ENCODE measurements at places on chromosomes 5 and 9. TPM values are rescaled to one million over a fixed set of nuclear protein-coding genes. Genes with fewer than 3 reads are reported as not detected.

- no peak for DNase-seq
These were observed 17.8 kb upstream of the NPM1 start for GRCh38 chr5:171369898-171370297.

GRCh38 chr5:83404182-83404716 lies 67.3 kb upstream of the VCAN start:
- no peak for DNase-seq

Gene INSL6
- not detected for total RNA-seq

- DNase-seq, result no peak
These were observed 49.0 kb downstream of the DIRAS2 start for GRCh38 chr9:90593646-90594045.

Gene ZNF300
- total RNA-seq, result 1.1 TPM

- DNase-seq, result no peak
These were observed 145.3 kb upstream of the FST start for GRCh38 chr5:53335115-53335514.

GRCh38 chr5:32308946-32309345 lies 3.8 kb downstream of the MTMR12 start:
- no peak for DNase-seq

DNA sequence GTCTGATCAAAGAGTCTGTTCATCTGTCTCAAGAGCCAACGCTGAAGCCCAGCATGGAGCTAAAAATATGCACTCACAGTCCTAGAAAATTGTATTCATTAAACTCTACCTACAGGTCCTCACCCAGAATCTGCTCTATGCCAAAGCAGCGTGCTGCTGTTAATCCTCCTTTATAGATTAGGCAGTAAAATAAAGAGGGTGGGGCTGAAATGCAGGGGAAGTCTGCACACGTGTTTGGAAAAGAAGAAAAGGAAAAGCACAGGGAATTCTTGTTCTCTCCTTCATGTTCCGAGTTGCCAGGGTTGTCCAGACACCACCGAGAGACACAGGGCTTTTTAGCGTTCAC lies 121.4 kb upstream of the TMEM161B start:
- DNase-seq, result no peak

GRCh38 chr9:126348911-126349550 lies 22.4 kb downstream of the MVB12B start:
- no peak for DNase-seq

GRCh38 chr5:105057001-105057436 lies 1494.4 kb upstream of the NUDT12 start:
- no peak for DNase-seq

- DNase-seq, result no peak
These were observed 66.9 kb downstream of the TMEM252 start for GRCh38 chr9:68473790-68474189.

Gene AHRR
- 41.6 TPM for total RNA-seq

GRCh38 chr9:784202-784601 lies 57.3 kb upstream of the DMRT1 start:
- no peak for DNase-seq

DNA sequence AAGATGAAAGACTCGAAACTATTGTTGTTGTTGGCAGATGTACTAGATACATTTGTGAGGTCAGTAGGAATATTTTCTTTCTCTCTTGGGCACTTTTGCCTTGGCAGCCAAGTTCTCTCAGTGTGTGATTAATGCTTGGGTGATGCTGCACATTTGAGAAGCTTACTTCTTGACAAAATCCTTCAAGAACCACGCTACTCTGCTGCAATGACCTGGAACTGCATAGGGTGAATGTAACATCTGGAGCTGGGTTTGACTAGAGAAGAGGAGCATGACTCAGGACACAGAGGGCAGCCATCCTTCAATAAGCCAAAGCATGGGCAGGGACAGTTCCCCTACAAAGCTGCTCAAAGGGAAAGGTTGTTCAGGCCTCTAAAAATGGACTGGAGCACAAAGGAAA lies 75.5 kb upstream of the PUM3 start:
- DNase-seq, result no peak

DNA sequence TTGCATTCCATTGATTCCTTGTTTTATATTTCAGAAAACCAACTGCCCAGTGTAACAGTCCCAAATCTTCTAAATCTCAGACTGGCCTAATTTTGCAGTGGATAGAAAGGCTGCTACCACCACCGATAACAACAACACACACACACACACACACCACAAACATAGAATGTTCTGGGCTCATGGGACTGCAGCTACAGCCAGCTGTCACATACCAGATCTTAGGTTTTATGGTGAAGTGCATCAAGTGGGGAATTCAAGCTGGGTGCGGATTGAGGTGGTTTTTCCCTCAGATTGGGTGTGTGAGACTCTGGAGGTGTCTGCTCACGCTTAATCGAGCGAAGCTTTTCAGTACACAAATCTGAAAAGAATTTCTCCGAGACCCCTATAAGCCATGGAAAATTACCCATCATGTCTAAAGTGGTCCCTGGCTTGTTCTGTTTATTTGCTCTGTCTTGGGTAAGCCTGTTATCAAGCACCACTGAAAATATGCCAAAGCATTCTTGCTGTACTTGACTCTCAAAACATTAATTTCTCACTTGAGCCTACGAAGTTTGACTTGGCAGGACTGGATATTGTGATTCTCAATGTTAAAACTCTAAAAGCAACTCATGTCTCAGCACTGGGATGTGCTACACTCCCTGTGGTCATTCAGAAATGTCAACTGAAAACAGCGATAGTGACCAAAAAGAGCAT lies 71.1 kb downstream of the ALDH7A1 start:
- DNase-seq, result no peak

GRCh38 chr5:15334551-15335266 lies 165.3 kb upstream of the FBXL7 start:
- no peak for DNase-seq

DNA sequence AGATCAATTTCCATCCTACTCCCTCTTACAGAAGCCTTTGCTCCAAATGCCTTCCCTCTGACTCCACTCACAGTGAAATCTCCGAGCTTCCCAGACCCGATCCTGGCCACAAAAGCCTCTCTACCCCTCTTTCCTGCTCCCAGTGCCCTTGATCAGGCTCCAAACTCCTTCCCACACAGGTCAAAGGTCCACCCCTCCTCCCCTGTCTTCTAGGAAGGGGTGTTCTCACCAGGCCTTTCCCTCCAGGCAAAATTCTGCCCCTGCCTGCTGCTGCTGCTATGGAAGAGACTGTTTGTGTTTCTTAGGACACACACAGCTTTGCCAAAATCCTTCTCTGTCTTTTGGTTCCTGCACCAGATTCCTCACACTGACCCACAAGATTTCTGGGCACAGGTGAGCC lies 85.8 kb upstream of the ALDH1A1 start:
- DNase-seq, result no peak

DNA sequence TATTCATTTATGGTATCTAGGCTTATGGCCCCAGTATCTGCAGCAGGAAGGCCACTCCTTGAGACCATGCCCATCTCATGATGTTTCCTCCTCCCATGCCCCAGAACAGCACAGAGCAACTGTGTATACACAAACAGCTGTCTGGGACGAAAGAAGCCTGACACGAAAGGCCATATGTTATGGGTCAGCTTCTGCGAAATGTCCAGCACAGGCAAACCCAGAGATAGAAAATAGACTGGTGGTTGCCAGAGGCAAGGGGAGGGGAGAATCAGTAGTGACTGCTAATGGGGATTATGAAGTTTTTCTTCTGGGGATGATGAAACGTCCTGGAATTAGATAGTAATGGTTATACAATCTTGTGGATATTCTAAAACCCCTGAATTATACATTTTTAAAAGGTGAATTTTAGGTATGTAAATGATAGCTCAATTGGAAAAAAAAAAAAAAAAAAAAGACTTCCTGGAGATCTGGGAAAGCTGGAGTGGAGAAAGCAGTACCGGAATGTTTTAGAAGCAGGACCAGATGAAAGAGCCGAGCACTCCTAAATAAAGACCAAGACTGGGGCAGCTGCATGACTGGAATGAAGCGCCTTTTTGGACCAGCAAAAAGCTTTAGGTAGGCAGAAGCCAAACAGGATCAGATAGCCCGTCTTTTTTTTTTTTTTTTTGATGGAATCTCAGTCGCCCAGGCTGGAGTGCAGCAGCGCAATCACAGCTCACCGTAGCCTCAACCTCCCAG lies 29.2 kb downstream of the PCDHGC5 start:
- DNase-seq, result no peak

Gene STK32A
- total RNA-seq, result not detected

- no peak for DNase-seq
These were observed at the start of gene PCDHB2 for GRCh38 chr5:141094481-141095262. TSS of gene PCDHB2 (plus strand) at chr5:141094615. CDS start at chr5:141094791, 176 bp downstream.

Gene PCDHGA10
- total RNA-seq, result not detected

Gene DIRAS2
- not detected for total RNA-seq

DNA sequence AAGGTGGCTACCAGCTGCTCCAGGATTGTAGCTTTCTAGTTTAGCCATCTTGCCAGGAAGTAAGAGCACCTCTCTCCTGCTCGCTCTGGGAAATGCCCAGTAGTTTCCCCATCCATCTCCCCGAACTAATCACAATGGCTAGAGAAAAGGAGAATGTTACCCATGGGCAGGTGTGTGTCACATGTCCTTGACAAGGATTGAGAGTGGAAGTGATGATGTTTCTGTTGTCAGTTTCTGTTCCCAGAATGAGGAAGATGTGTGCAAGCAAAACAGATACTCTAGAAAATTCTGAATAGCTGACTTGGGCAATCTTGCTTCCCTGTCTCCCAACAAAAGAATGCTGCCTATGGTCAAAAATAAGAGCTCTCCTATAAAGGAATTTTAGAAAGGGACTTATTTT lies 429.5 kb downstream of the EBF1 start:
- DNase-seq, result no peak

Gene SLC34A1
- total RNA-seq, result 1.9 TPM

- no peak for DNase-seq
These were observed 48.0 kb upstream of the LRRC19 start for GRCh38 chr9:27053369-27054022.

DNA sequence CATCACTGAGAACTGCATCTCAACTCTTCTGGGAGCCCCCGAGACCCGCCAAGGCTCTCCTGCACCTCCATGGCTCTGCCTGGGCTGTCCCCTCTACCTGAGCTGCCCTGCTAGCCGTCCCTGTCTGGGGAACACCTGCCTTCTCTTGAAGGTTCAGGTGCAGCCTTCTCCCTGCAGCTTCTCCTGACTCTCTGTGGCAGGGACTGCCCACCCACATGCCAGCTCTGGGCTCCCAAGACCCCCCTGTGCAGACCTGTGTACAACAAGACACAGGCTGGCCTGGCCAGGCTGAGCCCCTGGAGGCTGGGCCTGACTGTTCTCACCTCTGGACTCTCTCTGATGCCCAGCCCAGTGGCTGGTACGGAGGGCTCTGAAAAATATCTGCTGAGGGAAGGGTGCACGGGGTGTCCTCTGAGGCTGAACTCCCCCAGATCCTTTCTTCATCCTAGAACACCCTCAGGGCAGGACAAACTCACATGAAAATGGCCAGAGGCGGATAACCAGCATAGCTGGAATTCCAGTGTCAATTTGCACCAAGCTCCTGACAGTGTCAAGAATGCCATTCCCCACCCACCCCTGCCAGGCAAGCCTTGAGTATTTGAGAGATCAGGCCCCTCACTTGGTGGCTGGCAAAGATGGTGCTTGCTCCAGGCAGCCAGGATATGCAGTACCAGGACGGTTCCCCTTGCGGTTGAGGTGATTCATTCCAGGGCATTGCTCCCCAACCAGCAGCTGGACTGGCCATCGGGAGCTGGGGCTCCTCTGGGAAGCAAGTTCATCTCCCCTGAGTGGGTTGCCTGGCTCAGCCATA lies 40.9 kb upstream of the SLC25A51 start:
- DNase-seq, result no peak

GRCh38 chr9:93185266-93186214 lies 1.6 kb downstream of the WNK2 start:
- no peak for DNase-seq

DNA sequence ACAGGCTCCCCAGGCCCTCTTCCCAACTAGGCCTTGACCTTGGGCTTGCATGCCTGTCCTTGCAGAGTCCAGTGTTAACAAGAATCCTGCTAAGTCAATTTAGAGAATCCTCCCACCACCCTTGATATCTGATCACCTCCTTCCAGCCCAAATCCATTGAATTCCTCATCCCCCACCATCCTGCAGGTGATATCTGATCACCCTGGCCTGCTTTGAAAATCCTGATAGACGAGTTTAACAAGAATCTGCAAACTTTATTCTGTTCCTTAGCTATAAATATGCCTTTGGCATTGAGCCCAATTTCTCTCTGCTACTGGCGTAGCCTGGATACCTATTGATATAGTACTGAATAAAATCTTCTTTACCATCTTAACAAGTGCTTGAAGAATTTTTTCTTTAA lies 125.5 kb downstream of the DIRAS2 start:
- DNase-seq, result no peak

- DNase-seq, result no peak
These were observed 109.4 kb downstream of the C5orf15 start for GRCh38 chr5:133859073-133859472.

- DNase-seq, result no peak
These were observed 130.5 kb upstream of the ITGA1 start for GRCh38 chr5:52657247-52657645.

DNA sequence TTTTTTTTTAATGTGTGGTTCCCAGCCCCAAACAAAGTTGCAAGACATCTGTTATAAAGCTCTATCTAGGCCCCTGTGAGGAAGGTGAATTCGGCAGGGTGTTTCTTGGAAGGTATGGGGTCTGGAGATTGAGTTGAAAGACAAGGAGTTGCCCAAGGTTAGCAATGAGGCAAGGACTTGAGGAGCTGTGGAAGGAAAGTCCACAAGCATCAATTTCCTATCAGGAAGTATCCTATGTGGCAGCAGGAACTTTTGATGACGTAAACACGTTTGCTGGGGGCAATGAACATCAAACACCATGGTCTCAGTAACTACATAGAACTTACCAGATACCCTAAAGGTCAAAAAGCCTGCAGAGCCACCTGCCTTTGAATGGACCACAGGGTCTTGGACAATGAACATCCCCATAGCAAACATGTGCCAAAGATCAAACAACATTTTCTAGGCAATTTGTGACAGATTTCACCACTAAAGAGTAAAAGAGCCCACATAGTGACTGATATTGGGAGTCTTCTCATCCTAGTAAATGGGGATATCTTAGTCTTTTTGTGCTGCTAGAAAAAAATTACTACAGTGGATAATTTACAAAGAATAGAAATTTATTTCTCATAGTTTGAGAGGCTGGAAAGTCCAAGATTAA lies 145.1 kb downstream of the GCNT1 start:
- DNase-seq, result no peak

Gene SPATA31A3
- total RNA-seq, result not detected

DNA sequence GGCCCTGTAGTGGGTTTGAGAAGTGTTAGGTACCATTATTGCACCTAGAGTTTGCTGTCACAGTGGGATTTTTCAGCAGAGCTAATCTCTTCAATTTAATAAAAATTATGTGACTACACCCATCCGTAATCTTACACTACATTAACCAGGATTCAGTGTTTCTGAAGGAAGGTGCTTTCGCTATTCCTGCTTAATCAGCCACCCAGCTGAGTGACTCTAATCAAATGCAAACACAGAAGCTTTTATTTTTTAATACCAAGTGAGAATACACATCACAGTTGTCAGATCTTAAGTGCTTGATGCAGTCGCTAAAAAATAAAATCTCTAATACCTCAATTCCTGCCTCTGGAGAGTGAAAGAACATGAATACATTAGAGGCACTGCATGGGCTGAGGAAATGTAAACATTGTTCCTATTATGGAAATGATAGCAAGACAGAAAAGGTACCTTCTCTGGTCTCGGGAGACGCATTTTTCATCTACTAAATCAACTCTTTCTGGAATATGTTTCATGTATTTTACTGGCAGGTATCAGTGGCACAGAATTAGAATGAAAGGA lies 125.7 kb downstream of the SEMA6A start:
- no peak for DNase-seq
